ENCODE measurements at places on chromosomes 4 and X. TPM values are rescaled to one million over a fixed set of nuclear protein-coding genes. Genes with fewer than 3 reads are reported as not detected.

GRCh38 chrX:39791691-39792090, 306.1 kb downstream of the BCOR start:
- no peaks in the 10 kb centered on the region for H3K36me3 ChIP-seq
- no peak for DNase-seq
- no peaks in the 10 kb centered on the region for H3K27me3 ChIP-seq
- H3K4me1 ChIP-seq = no peaks in the 10 kb centered on the region

Gene VCX3B
- not detected for polyA plus RNA-seq

Gene TASL
- polyA plus RNA-seq = 0.49 TPM

DNA sequence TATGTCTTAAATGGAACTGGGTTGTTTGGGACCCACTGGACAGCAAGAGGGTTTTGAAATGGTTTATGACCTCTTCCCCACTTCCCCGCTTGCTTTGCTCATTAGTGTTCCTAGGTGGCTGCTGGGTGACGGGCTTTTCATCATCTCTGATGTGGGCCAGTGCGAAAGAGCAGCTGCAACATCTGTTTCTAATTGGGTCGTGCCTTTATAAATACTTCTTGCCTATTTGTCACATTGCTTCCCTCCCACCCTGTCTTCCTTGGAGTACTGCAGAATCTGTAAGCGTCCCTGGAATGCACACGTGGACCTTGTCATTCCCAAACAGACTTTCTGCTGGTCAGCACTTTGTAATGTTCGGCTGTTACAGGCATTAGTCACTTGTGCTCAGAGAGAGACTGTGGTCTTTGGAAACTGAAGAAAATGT, 35.2 kb downstream of the SEPTIN11 start:
- DNase-seq = peak; percentile 71
- no peaks in the 10 kb centered on the region for H3K27me3 ChIP-seq
- H3K4me3 ChIP-seq = no peak overlapping the region
- H3K27ac ChIP-seq = no peak overlapping the region
- H3K4me1 ChIP-seq = peaks cover 11% of the 10 kb centered on the region
- H3K36me3 ChIP-seq = no peaks in the 10 kb centered on the region

- no peak overlapping the region for H3K4me3 ChIP-seq
- DNase-seq = no peak
- peaks cover 16% of the 10 kb centered on the region for H3K4me1 ChIP-seq
- H3K27ac ChIP-seq = no peak overlapping the region
- H3K27me3 ChIP-seq = no peaks in the 10 kb centered on the region
- H3K36me3 ChIP-seq = no peaks in the 10 kb centered on the region
These were observed 35.8 kb downstream of the PSAPL1 start for GRCh38 chr4:7398788-7399439.

Gene FAM120C
- polyA plus RNA-seq = 5.5 TPM

Gene NPY1R
- 3.5 TPM for polyA plus RNA-seq

DNA sequence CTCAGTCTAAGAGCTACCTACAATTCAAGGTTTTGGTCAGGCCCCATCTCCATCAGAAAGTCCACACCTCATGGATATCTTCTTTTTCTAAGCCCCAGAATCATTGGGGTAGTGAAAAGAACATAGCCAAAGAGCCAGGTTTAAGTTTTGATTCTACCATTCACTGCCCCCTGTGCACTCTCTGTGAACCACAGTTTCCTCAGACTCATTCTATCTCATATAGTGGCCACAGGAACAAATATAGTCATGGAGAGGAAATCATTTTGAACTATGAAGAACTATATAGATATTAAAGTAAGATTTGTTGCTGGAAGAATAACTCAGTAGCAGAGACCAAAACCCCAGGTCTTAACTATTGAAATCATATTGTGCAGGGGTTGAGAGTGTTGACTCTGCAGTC, 3.3 kb downstream of the SYTL5 start:
- H3K4me1 ChIP-seq = no peaks in the 10 kb centered on the region
- no peak overlapping the region for H3K27ac ChIP-seq
- no peaks in the 10 kb centered on the region for H3K27me3 ChIP-seq
- H3K36me3 ChIP-seq = no peaks in the 10 kb centered on the region
- no peak for DNase-seq

DNA sequence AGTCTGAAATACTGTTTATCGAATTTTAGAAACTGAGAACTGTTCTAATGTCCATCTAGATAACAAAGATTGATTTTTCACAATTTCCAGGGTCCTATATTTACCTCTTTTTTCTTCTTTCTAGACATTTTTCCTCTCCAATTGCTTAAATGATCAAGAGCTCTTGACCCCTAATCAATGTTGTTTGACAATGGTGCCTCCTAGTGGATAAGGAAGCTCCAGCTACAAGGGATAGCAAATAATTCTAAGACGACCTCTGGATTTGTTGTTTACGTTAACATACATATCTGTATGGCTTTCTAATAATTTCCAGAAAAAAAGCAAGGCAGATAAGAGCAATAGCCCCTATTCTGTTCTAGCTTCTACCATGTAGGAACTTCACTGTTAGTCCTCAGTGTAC, 35.8 kb downstream of the GPR82 start:
- no peaks in the 10 kb centered on the region for H3K4me1 ChIP-seq
- no peaks in the 10 kb centered on the region for H3K36me3 ChIP-seq
- no peaks in the 10 kb centered on the region for H3K27me3 ChIP-seq
- no peak overlapping the region for H3K4me3 ChIP-seq

GRCh38 chr4:112321776-112322684, 24.9 kb downstream of the ALPK1 start:
- peaks cover 6% of the 10 kb centered on the region for H3K36me3 ChIP-seq
- H3K4me1 ChIP-seq = no peaks in the 10 kb centered on the region
- no peaks in the 10 kb centered on the region for H3K27me3 ChIP-seq
- DNase-seq = peak; percentile 71
- no peak overlapping the region for H3K27ac ChIP-seq
- H3K4me3 ChIP-seq = no peak overlapping the region

DNA sequence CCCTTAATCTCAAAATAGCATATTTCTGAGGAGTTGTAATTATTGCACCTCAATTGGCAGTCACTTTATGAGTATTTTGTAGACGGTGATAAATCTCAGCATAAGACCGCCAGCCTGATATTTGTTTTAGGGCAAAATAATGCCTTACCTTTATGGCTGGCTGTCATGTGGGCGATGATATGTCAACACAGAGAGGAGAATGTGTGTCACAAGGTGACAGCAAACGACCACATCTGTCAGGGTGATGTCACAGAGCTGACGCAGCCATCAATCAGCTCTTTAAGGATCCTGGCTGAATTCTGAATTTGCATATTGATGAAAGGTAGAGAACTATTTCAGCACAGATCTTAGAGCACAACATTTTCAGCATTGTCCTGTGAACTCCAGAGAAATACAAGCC, 209.7 kb downstream of the CEP135 start:
- no peak overlapping the region for H3K27ac ChIP-seq
- no peaks in the 10 kb centered on the region for H3K36me3 ChIP-seq
- peak; percentile 18 for DNase-seq
- H3K4me3 ChIP-seq = no peak overlapping the region

- H3K4me3 ChIP-seq = peak overlapping the region; percentile 70
- H3K4me1 ChIP-seq = no peaks in the 10 kb centered on the region
- no peaks in the 10 kb centered on the region for H3K27me3 ChIP-seq
- peak; percentile 72 for DNase-seq
- no peaks in the 10 kb centered on the region for H3K36me3 ChIP-seq
These were observed 775 bp downstream of the SHROOM4 start for GRCh38 chrX:50812995-50813842.

- H3K36me3 ChIP-seq = no peaks in the 10 kb centered on the region
- H3K4me1 ChIP-seq = no peaks in the 10 kb centered on the region
- no peak for DNase-seq
These were observed 56.5 kb upstream of the ARX start for GRCh38 chrX:25072247-25072646.

Gene PRRG3
- polyA plus RNA-seq = 0.64 TPM

DNA sequence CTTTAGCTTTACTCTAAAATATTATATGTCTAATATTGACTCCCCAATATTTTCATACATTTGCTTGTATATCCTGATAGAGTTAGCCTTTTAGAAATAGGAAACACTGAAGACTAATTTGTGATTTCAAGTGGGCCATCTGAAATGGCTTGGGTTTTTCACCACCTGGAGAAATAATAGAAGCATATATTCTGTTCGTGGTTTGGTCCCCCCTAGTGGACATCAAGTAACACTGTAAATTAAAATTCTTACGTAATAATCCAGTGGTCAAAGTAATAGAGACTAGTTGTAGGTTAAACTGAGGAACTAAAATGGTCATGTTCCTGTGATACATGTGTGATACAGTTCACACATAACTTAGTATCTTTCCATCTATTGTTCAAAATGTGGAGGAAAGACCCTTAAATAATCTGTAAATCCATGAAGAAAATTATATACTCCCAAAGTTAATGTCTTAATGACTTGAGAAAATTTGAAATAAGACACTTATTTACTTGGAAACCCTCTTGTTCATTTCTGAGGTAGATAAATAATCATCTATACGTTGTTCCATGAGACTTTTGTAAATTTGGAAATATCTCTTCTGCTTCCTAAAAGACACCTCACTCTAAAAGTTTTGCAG, 79.8 kb upstream of the SMARCAD1 start:
- no peak overlapping the region for H3K27ac ChIP-seq
- no peak overlapping the region for H3K4me3 ChIP-seq
- no peaks in the 10 kb centered on the region for H3K27me3 ChIP-seq
- no peaks in the 10 kb centered on the region for H3K4me1 ChIP-seq

- no peaks in the 10 kb centered on the region for H3K4me1 ChIP-seq
- H3K27ac ChIP-seq = no peak overlapping the region
- no peaks in the 10 kb centered on the region for H3K36me3 ChIP-seq
- peak; percentile 26 for DNase-seq
These were observed 24.3 kb downstream of the LINC00632 start for GRCh38 chrX:140733766-140734342.

- no peak overlapping the region for H3K27ac ChIP-seq
- DNase-seq = no peak
- H3K36me3 ChIP-seq = no peaks in the 10 kb centered on the region
- H3K27me3 ChIP-seq = no peaks in the 10 kb centered on the region
- no peak overlapping the region for H3K4me3 ChIP-seq
These were observed 471.5 kb downstream of the CCSER1 start for GRCh38 chr4:90598741-90599140.

Gene GLOD5
- polyA plus RNA-seq = 31.3 TPM

DNA sequence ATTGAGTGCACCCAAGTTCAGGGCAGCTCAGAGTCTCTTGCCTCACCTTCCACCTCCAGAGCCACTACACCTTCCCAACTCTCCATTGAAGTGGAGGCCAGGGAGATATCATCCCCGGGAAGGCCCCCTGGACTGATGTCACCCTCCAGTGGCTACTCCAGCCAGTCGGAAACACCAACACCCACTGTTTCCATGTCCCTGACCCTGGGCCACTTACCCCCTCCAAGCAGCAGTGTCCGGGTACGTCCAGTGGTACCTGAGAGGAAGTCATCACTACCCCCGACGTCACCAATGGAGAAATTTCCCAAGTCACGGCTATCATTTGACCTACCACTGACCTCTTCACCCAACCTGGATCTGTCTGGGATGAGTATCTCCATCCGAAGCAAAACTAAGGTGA, 7.8 kb upstream of the RTL5 start:
- H3K4me3 ChIP-seq = no peak overlapping the region
- DNase-seq = no peak
- no peak overlapping the region for H3K27ac ChIP-seq
- H3K36me3 ChIP-seq = no peaks in the 10 kb centered on the region
- no peaks in the 10 kb centered on the region for H3K4me1 ChIP-seq
- H3K27me3 ChIP-seq = no peaks in the 10 kb centered on the region

- H3K27me3 ChIP-seq = no peaks in the 10 kb centered on the region
- no peaks in the 10 kb centered on the region for H3K36me3 ChIP-seq
- H3K27ac ChIP-seq = no peak overlapping the region
- no peak overlapping the region for H3K4me3 ChIP-seq
These were observed 60.9 kb upstream of the SORBS2 start for GRCh38 chr4:185872747-185873380.

DNA sequence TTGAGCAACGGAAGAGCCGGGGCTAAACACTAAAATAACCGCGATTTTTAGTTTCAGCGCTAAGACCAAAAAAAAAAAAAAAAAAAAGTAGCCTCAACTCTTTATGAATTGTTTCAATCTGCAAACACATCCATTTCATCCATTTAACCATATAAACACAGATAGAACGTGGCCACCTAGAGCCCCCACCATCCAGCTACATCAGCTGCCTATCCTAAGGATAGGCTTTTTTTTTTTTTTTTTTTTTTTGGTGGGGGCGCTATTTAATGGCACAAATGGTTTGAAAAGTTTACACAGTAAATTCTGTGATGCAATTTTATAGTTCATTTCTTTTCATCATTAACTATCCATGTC, 492 bp upstream of the HDAC8 start:
- H3K4me1 ChIP-seq = no peaks in the 10 kb centered on the region
- no peak overlapping the region for H3K27ac ChIP-seq
- no peaks in the 10 kb centered on the region for H3K27me3 ChIP-seq
- H3K36me3 ChIP-seq = peaks cover 2% of the 10 kb centered on the region
- H3K4me3 ChIP-seq = peak overlapping the region; percentile 69
- no peak for DNase-seq

DNA sequence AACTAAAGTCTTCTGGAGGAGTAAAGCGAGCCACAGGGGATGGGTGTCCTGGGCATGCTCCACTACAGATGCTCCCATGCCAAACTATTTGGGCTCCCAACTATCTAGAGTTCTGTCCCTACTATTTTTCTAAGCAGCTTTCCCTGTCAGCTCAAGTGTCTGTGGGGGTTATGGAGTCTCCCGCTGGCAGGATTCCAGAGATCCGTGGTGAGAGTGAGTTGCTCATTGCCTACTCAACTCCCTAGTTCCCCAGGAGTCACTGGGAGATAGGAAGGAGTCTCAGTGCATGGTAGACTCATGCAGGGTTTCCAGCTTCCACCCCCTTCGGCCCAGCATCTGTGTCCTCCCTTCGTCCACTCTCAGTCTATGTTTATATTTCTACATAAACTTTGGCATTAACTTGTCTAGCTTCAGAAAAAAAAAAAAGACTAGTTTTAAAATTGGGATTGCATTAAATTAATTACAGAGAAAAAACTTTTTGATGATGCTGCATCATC, 55.1 kb upstream of the INPP4B start:
- no peak overlapping the region for H3K27ac ChIP-seq
- no peaks in the 10 kb centered on the region for H3K36me3 ChIP-seq
- H3K4me1 ChIP-seq = no peaks in the 10 kb centered on the region

Gene SCRG1
- 0.43 TPM for polyA plus RNA-seq

Gene ABCG2
- 37.6 TPM for polyA plus RNA-seq

GRCh38 chr4:43757147-43757546, 691.5 kb downstream of the KCTD8 start:
- H3K36me3 ChIP-seq = no peaks in the 10 kb centered on the region
- no peaks in the 10 kb centered on the region for H3K27me3 ChIP-seq
- DNase-seq = no peak
- no peaks in the 10 kb centered on the region for H3K4me1 ChIP-seq

Gene EPGN
- 0.06 TPM for polyA plus RNA-seq

DNA sequence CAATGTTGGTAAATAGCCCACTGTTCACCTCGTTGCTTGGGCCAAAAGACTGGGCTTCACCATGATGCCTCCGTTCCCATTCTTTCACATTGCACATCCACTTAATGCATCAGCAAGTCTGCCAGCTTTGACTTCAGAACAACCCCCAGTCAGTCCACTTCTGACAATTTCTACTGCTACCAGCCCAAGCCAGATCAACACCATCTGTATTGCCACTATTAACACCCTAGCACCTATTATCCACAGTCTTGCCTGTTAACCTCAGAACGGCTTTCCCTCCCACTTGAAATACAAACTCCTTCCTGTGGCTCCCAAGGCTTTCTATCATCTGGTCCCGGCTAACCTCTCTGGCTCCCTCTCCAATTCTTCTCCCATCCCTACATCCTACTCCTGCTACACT, 95.7 kb downstream of the SH3RF1 start:
- H3K36me3 ChIP-seq = no peaks in the 10 kb centered on the region
- H3K4me3 ChIP-seq = no peak overlapping the region
- no peaks in the 10 kb centered on the region for H3K27me3 ChIP-seq
- no peak overlapping the region for H3K27ac ChIP-seq

Gene VBP1
- 39.1 TPM for polyA plus RNA-seq

GRCh38 chrX:136354201-136354600, 53.4 kb downstream of the ADGRG4 start:
- H3K4me3 ChIP-seq = no peak overlapping the region
- DNase-seq = no peak
- H3K36me3 ChIP-seq = no peaks in the 10 kb centered on the region
- no peak overlapping the region for H3K27ac ChIP-seq
- H3K4me1 ChIP-seq = no peaks in the 10 kb centered on the region

Measured in small intestine (tissue), 16 donors.